GF-D8 (cell line): ENCODE measurements at places on chromosomes 6 and 20.

GRCh38 chr6:145139140-145139850, 596.0 kb downstream of the EPM2A start:
- no peak for DNase-seq

DNA sequence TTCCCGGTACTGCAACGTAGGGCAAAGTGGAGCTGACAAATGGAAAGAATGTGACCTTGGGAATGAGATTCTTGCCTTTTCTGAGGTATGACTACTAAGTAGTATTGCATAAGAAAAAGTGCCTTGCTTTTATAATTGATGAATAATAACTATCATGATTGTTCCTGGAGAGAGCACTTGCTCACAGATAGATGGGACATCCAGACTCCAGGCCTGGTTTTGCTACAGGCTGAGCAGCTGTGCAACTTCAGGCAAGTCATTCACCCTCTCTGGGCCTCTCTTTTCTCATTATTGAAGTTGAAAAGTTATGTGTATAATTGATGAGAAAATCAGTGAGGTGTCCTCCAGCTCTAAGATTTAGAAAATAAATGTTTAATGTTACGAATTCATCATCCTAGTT, 53.6 kb upstream of the MBOAT1 start:
- DNase-seq: no peak

DNA sequence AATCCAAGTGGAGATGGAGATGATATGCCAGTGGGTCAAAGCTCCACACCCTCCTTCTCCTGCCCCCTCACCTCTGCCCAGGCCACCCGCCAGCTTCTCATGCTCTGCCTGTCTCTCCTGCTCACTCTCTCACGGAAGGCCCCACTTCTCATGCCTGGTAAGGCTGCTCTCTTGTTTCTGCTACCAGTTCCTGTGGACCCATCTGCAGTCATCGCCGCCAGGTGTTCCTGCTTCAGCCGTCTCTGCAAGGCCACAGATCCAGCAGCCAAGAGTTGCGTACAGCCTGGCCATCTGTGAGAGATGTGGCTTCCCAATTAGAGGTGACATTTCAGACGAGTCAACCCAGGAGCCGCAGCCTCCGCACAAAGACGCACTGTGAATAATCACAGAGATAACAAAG, 40.8 kb upstream of the NXT1 start:
- no peak for DNase-seq

GRCh38 chr6:121559611-121560269, 124.3 kb downstream of the GJA1 start:
- no peak for DNase-seq

DNA sequence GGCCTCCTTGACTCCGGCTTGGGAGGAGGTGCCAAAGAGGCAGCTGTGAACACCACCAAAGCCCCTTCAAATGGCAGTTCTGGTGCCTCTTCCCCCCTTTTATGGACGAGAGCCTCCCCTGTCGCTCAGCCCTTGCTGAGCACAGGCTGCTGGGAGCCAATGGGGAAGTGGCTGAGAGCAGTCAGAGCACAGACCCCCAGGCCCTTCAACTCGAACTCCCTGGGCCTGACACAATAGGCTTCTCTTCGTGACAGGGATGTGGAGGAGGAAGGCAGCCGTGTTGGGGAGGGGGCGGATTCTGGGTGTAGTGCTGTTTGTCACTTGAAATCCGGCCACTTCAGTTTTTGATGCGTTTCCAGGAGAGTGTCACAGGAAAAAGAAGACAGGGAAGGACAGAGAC, at the start of gene PDYN:
PDYN (minus strand) TSS at position 73 of the 400 bp plus-strand sequence. CDS start 10,974 bp downstream, outside the sequence.
- no peak for DNase-seq

DNA sequence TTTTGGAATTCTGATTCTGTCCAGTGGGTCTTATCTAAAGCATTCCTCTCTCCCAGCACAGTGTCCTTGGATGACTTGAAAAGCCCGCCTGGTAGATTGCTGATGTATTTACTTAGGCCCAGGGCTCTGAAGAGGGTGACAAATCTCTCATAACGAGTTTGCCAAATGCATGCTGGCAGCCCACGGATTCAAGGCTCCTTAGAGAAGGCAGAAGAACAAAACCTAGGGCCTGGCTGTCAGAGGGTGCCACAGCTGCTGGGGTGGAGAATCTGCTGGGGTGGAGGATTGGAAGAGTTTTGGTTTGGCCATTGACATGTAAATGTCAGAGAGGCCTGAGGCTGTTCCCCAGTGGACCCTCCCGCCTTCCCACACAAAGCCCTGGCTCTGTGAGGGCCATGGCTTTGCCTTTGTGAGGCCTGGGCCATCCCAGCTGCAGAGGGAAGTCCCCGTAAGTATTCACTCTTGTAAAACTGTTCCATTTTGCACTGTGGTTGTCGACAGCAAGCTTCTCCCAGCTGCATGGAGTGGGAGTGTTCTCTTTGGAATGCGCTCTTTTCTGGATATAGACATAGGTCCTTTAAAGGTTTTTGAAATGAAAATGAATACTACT, 50.3 kb downstream of the ANKRD6 start:
- DNase-seq: no peak

DNA sequence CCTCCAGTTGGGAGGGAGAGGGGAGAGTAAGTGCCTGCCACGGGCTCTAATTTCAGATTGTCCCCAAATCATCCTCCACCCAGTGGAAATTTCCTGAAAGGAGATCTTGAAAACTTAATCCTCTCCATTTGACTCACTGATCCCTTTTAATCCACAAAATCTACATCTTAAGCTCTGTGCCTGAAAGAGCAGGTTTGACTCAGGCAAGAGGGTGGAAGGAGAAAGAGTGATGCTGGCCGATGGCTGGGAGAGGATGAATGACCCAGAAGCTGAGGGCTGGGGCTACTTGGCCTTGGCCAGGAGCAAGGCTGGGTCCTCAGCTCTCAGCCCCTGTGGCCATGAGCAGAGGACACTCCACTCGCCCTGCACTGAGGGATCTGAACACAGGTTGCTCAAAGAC, 8.1 kb downstream of the BPIFA2 start:
- no peak for DNase-seq

- no peak for DNase-seq
These were observed 7.0 kb downstream of the DNAAF9 start for GRCh38 chr20:3400260-3401155.

DNA sequence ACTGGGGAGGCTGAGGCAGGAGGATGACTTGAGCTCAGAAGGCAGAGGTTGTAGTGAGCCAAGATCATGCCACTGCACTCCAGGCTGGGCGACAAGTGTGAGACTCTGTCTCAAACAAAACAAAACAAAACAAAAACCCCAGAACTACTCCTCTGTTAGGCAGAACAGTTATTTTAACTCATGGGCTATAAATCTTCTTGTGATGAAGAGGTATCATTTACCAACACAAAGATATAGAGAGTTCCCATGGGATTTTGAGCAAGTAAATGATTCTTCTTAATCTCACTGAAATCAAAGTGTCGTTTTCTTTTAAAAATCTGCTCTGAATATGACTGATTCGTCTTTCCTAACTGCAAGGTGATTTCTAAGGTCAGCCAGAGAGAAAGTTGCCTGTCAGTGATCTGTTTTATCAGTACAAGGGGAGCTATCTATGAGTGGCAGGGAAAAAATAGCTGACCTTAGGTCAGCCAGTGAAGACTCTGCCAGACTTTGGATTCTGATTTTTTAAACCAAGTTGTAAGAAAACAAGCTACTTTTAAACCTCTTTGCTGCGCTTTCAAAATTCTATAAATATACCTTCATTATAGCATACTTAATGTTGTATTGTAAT, 3.8 kb upstream of the DSP start:
- DNase-seq: no peak

DNA sequence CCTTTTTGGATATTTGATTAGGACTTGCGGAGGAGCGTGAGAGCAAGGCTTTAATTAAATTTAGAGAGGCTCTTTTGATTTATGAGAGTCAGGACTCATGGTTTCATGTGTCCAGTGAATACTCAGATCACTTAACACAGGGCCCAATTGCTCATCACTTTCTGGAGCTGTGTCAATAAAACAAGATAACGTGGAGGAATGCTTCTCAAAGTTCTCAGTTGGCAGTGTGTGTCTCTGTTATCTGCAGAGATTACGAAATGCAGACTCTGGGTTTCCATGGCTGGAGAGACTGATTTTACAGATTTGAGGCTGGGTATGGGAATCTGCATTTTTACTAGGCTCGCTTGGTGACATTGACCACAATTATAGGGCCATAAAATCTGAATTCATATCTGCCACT, 335.8 kb upstream of the FLRT3 start:
- no peak for DNase-seq

- no peak for DNase-seq
These were observed 115.5 kb downstream of the REV3L start for GRCh38 chr6:111367393-111368088.

GRCh38 chr6:9409126-9409525, 973.8 kb upstream of the SLC35B3 start:
- no peak for DNase-seq

DNA sequence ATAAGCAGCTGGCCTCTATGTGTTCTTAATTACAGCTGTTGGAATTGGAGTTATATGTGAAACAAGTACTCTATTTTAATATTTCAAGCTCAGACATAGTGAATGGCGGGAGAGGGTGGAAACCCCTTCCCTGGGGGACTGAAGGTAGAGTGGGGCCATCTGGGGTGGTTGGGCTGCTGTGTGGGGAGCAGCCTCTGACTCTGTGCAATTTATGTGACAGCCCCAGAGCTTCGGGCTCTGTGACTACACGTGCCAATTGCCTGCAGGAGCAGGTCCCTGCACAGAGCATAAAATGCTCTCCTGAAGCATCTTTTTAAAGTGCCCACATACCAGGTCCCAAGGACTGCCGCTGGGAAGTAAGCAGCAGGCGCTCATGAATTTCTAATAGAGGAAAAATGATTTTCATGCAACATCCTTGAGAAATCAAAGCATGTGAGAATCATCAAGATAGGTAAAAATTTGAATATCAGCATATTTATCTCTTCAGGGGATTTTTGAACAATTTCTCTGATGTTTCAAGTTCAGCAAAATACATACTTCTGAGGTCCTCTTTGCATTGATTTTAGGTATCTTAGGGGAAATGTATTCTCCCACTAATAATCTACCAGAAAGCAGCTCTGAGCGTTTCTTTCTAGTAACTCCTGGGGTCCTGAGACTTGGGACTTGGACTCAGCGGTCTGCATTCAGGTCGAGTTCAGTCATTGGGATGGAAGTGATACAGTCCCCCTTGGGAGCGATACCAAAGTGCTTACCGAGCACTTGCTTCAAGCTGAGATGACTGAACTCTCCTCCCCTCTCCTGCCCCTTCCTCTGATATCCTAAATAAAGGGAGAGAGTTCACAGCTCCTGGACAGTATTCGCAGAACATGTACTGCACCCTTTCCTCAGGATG, 40.0 kb downstream of the ALDH8A1 start:
- DNase-seq: no peak

DNA sequence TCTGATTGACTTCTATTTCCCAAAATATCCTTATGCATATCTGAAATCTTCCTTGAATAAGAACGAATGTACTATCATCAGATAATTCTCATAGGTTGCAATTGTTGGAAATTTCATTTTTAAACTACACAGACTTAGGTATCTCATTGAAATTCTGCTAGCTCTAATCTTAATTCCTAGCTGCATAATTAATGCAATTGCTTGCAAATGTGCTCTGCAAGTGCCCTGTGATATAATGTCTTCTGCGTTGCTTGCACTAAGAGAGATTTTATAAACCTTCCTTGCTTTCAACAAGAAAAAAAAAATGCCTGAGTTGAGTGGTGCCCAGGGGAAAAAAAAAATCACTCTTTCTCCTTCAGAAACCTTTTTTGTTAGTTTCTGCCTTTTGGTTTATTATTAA, 354.9 kb downstream of the TFAP2A start:
- DNase-seq: no peak

DNA sequence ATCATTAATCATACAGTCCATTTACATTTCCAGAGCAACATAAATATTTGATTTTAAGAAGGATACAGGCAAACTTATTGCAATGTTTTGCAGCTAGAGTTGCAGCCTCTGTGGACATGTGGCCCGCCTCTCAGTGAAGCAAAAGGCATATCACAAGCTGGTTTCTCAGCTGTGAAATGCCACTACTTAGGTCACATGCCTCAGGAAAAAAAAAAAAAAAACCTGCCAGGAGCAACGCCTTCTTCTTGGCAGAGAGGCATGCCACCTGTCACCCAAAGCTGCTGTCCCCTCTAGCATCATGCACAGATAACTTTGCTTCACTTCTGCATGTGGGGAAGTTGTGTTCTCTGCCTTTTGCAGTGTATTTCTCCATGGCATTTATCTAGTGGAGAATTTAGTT, 18.5 kb downstream of the GRM1 start:
- no peak for DNase-seq

DNA sequence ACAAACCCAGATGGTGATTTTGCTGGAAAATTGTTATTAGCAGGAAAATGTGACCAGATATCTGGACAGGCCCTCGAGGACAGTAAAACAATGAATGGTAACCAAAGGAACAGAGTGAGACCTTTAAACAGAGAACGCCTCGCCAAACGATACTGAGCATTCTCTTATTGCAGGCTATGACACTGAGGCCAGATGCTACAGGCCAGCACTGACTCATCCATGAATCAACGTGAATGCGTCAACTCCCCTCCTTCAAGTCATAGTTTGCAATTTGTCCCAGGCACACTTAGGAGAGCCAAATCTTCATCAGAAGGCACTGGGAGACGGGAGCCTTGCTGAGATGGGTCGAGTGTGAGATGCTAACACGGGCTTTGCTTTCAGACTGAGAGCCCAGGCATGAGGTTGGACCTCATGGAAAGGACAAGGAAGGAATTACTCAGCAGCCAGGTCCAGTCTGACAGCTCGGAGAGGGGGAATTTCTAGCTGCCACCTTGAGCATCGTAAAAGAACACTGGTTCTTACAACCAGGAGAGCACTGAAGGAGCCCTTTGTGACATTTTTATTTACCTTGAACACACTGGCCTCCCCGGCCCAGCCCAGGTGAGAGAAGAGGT, 60.7 kb downstream of the BMP7 start:
- no peak for DNase-seq

DNA sequence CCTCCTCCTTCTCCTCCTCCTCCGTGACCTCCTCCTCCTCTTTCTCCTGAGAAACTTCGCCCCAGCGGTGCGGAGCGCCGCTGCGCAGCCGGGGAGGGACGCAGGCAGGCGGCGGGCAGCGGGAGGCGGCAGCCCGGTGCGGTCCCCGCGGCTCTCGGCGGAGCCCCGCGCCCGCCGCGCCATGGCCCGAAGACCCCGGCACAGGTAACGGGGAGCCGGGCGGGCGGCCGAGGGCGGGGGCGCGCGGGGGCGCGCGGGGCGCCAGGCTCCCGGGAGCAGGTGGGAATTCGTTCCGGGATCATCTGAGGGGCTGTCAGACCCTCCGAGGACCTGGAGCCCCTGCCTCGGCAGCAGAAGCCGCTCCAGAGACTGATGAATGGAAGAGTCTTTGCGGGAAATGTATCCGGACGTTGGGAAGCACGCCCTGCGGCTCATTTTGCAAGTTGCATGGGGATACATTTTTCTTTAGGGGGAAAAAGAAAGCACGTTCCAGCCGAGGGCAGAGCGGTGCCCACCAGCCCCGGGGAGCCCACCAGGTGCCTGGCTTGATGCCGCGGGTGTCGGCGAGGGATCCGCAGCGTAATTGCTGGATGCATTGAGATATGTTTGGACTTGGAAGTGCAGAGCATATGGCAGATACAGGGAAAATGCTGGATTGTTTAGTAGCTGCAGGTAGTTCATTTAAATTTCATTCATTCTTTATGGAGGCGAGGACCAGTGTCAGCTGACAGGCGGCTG, 394 bp downstream of the MYB start:
- DNase-seq: no peak
